ENCODE measurements at places on chromosomes 7 and 10. TPM values are rescaled to one million over a fixed set of nuclear protein-coding genes. Genes with fewer than 3 reads are reported as not detected.

The GHRHR gene
- not detected for polyA plus RNA-seq

The NYAP1 gene
- 0.09 TPM for polyA plus RNA-seq

The GPRIN2 gene
- polyA plus RNA-seq, result not detected

The GIMAP5 gene
- not detected for polyA plus RNA-seq

The OR2A12 gene
- polyA plus RNA-seq, result not detected

The NFE2L3 gene
- polyA plus RNA-seq, result 12.2 TPM

The FGFBP3 gene
- polyA plus RNA-seq, result 0.40 TPM

The NRF1 gene
- 7.3 TPM for polyA plus RNA-seq

The ZPBP gene
- polyA plus RNA-seq, result not detected

The CLEC5A gene
- polyA plus RNA-seq, result not detected

The ANK3 gene
- polyA plus RNA-seq, result 0.79 TPM

The ASB15 gene
- polyA plus RNA-seq, result not detected

The NPSR1 gene
- not detected for polyA plus RNA-seq

The JMJD1C gene
- 39.9 TPM for polyA plus RNA-seq

The MYOZ1 gene
- 0.12 TPM for polyA plus RNA-seq

The STEAP1B gene
- polyA plus RNA-seq, result 11.4 TPM

The HABP2 gene
- not detected for polyA plus RNA-seq

The NDUFB8 gene
- polyA plus RNA-seq, result 160 TPM

The ADIRF gene
- polyA plus RNA-seq, result 39.4 TPM

The NUTM2A gene
- 0.06 TPM for polyA plus RNA-seq

The CPN1 gene
- not detected for polyA plus RNA-seq

All from fibroblast of lung (primary cell).